Right atrium auricular region (tissue), 2 donors: ENCODE measurements at places on chromosomes 7 and 10. TPM values are rescaled to one million over a fixed set of nuclear protein-coding genes. Genes with fewer than 3 reads are reported as not detected.
A peak's percentile ranks its signal among the peaks of the same experiment; 100 is the strongest.

- no peak for DNase-seq
These were observed 173.3 kb downstream of the ELFN1 start for GRCh38 chr7:1843271-1843861.

GRCh38 chr7:31123726-31124125 is 71.6 kb downstream of the ADCYAP1R1 start:
- peak; percentile 51 for DNase-seq

CFTR gene
- total RNA-seq, result 0.67 TPM

GRCh38 chr7:122588621-122589020 is 110.3 kb downstream of the RNF133 start:
- DNase-seq, result no peak

- DNase-seq, result peak; percentile 40
These were observed 165.7 kb upstream of the ITGB1 start for GRCh38 chr10:33123680-33124079.

SEPTIN7 gene
- 155 TPM for total RNA-seq

DNA sequence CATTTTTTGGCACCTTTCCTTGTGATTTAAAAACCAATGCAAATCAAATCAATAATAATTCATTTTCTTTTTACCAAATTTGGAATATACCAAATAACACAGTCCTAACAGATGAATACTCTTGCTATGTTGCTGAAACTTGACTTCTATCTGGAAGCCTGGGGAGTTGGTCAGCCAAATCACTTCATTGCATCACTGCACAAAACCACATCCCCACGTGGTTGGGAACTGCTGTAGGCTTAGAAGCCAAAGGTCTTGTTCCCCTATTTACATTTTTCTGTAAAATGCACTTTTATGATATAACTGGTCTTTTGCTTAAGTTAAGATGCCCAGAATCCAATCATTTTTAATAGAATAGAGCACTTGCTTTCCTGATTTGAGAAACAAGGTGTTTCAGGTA is 15.2 kb downstream of the GPR85 start:
- no peak for DNase-seq

DNA sequence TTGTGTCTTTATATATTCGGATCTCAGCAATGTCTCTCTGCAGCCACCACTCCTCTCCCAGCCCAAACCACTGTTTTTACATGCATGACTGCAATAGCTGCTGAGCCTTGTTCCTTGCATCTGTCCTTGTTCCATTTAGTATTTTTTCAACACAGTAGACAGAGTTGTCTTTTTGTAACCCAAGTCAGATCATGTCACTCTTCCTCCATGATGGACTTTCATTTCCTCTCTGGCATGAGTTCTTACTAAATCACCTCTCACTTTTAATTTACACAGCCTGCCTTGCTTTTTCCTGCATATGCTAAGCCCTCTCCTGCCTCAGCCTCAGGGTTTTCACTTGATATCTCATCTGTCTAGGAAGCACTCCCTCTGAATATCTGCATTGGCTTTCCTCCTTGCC is 353.2 kb downstream of the HGF start:
- DNase-seq, result no peak

PPIA gene
- 834 TPM for total RNA-seq

GRCh38 chr7:81788246-81788645 is 18.4 kb upstream of the HGF start:
- no peak for DNase-seq

DNA sequence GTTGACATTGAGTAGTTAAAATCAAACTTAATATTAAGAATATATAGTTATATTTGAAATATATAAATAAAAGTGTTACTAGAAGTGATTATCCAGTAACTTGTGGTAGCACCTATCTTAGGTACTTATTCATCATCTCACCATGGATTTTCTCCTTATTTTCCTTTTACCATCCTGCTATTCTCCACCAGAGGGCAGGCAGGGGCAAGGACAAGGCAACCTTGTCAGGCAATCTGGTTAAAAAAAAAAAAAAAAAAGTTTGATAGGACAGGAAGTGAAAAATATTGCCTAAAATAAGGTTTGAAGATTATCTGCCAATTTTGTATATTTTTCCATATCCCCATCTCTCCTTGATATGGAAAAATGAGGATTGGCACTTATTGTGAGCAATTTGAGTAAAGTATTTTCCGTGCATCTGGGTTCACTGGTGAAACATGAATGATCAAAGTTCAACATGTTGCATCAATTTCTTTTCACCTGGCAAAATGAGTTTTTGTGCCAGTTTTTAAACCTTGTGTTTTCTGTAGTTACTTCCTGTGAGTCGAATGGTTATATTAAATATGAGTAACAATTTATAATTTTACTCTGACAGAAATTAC is 256.7 kb downstream of the AGMO start:
- DNase-seq, result no peak

ARMC3 gene
- total RNA-seq, result not detected

GIMAP5 gene
- 14.5 TPM for total RNA-seq

DNA sequence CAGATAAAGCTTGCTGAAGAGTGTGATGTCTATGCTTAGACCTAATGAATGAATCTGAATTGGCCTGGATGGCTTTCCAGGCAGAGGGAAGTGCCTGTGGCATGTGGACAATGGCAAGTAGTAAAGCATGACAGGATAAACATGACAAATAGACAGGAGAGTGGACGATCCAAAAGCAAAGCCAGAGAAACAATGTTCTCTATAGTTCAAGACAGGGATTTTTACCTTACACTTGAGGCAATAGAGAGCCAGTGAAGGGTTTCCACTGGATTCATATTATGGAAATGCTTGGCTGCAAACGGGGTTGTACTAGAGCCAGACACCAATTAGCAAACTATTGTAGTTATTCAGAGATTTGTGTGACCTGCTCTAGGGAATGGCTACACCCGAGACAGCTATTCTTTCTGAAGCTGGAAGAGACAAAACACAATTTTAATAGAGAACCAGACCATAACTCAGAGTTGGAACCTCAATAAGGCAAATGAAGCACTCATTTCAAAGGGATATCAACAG is 2.3 kb downstream of the AGMO start:
- no peak for DNase-seq

GRCh38 chr7:157434231-157434630 is 97.4 kb downstream of the DNAJB6 start:
- no peak for DNase-seq

DNA sequence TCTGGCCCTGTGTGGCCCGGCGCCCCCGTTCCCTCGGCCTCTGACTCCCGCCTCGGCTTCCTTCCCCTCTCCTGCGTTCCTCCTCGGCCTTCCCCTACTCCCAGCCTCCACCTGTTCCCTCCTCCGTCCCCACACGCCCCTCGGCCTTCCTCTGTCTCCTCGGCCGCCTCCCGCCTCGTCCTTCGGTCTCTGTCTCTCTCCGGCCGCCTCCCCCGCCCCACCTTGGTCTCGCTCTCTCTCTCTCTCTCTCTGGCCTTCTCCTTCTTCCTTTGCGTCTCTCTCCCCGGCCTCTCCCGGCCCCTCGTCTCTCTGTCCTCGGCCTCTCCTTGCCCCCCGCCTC is 588 bp downstream of the GET4 start:
- DNase-seq, result no peak

SLC16A12 gene
- 10.0 TPM for total RNA-seq

- DNase-seq, result peak; percentile 67
These were observed 38.0 kb downstream of the INPP5A start for GRCh38 chr10:132575320-132576201.

NRP1 gene
- total RNA-seq, result 83.1 TPM

DNA sequence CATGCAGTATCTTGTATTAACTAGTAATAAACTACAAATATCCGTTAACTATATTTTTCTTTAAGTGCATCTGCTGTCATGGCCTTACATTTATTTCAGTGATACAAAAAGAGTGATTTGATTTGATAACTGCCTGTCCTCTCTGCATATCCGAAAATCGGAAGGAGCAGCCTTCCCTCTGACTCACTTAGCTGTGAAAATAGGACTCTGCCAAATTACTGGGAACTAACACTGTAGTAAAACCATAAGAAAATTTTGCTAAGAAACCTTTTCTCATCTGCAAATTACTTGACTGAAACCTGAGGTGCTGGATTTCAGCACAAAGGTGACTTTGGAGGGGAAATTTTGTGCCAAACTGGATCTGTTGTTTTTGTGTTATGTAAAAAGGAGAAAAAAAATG is 176.6 kb upstream of the MKLN1 start:
- DNase-seq, result no peak

- no peak for DNase-seq
These were observed 14.3 kb upstream of the ELN start for GRCh38 chr7:74013539-74014272.

CYP26C1 gene
- not detected for total RNA-seq

DNA sequence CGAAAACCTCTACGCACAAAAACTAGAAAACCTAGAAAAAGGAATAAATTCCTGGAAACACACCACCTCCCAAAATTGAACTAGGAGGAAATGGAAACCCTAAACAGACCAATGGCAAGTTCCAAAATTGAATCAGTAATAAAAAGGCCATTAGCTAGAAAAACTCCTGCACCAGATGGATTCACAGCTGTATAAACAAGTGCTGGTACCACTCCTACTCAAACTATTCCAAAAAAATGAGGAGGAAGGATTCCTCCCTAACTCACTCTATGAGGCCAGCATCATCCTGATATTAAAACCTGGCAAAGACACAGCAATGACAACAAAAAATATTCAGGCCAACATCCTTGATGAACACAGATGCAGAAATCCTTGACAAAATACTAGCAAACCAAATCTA is 228.2 kb downstream of the CHRM2 start:
- DNase-seq, result no peak

ALOX5 gene
- 6.3 TPM for total RNA-seq

GRCh38 chr7:137354961-137355360 is 11.4 kb upstream of the PTN start:
- DNase-seq, result no peak

DNA sequence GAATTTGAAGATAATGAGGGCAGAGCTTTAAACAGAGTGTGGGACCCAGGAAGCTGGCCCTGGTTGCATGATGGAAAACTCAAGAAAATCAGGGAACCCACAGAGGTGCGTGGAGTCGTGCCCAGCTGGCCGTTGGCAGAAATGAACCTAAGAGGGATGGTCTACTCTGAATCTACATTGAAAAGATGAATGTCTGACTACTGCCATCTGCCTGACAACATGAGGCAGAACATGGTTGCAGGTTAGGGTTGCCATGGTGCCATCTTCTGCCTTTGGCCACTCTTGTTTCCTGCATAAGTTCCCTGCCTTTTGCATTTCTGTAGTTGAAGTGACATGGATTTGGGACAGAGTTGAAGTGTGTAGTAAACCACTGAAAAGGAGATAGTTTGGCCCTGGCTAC is 138.5 kb upstream of the COBL start:
- DNase-seq, result no peak

TAS2R16 gene
- total RNA-seq, result not detected

DNA sequence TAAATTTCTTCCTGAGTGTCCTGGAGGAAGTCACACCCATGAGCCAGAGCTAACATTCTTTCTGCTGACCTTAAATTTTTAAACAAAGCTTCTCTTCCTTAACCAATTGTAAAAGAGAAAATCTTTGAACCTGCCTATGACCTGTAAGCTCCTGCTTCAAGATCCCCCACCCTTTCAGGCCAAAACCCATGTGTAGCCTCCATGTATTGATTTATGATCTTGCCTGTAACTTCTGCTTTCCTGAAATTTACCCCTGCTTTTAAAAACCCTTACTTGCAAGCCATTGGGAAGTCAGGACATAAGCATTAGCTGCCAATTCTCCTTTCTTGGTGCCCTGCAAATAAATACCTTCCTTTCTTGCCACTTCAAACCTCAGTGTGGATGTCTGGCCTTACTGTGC is 68.5 kb upstream of the HECTD2 start:
- no peak for DNase-seq

DNA sequence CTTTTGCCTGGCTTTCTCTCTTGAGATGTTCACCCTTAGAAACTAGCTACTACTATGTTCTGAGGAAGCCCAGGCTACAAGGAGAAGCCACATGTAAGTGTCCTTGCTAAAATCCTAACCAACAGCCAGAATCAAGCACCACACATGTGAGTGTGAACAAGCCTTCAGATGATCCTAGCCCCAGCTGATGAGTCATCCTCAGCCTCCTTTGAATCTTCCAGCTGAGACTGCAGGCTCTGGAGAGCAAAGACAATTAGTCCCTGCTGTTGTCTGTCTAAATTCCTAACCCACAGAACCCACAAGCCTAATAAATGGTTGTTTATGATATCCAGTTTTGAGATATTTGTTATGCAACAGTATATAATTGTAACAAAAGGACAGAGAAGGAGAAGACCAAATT is 92.8 kb upstream of the TAC1 start:
- no peak for DNase-seq

COL26A1 gene
- not detected for total RNA-seq

DNA sequence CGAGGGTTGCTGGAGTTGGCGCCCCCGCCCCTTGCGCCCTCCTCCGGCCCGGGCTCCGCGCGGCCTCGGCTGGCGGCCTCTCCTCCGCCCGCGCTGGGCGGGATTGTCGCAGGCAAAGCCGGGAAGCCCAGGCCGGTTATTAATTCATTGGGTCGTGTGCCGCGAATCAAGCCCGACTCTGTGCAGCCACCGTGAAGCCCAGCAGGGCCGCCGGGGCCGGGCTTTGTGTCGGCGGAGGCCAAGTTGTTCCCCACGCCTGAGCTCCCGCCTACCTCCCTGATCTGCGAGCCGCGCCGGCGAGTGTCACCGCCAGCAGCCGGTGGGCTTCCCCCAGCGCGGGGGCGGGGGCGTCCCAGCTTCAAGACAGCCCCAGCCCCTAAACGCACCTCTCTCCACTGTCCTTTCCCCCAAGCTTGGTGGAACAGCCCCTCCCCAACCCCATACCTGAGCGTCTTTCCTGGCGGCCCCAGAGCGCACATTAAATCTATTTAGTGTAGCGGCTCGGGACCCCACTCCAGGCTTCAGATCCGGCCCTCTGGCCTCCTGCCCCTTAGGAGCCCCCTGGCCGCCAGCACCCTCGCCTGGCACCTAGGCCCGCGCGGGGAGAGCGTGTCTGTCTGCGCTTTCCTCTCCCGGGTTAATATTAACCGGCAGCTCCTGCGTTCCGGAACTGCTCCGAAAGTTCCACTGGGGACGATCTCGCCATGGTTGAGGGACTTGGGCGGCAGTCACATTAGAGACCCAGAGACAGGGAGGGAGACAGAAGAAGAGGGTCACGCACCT is 3.5 kb downstream of the SHH start:
- no peak for DNase-seq

DNA sequence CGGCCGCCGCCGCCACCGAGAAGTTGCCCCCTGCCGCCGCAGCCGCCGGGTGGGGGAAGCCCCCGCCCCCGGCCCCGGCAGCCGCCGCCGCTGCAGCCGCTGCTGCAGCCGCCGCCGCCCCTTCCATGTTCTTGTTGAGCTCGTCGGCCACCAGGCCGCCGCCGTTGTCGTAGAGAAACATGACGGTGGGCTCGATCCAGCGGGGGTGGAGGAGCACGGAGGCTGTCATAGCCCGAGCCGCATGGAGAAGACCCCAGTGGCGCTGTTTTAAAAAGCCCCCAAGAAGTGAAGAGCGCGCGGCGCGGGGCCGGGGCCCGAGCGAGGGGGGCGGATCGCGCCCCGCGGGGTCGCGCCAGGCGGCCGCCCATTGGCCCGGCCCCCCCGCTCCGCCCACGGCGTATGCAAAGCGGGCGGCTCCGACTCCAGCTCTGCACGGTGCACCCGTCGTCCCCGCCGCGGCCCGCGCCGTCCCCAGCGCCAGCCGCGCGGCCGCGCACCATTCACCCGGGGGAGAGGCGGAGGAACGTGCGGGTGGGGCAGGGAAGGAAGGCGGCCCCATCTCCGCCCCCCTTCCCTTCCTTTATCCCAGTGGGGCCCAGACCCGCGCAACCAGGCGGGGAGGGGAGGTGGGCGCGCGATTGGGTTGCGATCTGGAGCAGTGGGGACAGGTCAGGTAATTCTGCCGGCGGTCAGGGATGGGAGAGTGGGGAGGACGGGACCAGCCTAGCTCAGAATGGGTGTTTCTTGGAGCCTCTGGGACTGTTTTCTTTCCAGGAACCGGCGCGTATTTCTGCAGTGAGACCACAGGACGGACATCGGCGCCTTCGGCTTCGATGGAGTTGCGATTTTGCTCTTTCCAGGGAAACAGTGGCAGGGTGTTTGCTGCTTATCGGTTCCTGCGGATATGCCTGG is at the start of gene HOXA13:
Gene HOXA13, minus strand, starts transcription at position 243 of the 912 bp plus-strand sequence. Its CDS starts 14 bp downstream, at position 229.
- no peak for DNase-seq
